ENCODE measurements at places on chromosomes 5 and 9.

DNA sequence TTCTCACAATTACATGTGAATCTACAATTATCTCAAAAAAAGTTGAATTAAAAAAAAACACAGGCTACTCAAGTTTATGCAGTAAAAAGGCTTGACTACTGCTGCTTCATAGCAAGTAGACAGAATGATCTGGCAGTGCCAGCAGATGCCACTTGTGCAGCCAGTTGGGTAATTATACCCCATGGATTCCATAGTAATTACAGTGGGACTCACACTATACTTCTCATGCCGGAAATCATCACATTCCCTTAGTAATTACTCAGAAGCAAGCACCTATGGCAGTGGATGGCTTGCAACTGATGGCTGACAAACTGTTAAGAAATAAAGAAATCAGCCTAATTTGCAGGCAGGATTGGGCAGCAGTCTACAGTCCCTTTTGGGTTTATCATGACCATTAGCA, 463.2 kb upstream of the KLF4 start:
- DNase-seq, result no peak

DNA sequence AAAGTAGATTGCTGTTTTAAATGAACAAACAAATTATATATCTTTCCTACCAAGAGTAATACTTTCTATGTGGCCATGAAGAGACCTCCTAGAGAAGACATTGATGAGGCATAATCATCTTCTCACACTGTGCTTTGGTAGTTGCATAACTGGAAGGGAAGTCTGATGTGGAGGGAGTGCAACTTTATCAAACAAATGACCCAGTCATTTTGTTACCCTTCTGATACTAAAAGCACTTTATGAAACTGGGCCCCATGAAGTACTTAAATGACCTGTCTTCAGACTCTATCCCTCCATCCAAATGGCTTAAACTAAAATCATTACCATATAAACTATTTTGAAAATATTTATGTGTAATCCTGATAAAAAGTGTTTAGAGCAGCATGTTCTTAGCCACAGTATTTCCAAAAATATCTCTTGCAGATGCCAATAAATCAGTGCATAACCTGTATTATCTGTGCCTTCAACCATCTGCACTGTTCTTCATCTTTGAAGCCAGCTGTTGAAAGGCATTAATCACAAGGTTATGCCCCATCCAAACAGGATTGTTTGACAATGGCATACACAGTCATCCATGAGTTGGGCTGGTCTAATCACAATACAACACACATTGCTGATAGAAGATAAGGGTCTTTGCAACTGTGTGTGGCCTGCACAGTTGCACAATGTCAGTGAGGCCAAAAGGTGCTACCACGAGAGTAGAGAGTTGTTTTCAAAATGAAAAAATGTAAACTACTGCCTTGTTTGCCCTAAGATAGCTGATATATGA, 31.9 kb upstream of the MIER3 start:
- DNase-seq, result no peak

DNA sequence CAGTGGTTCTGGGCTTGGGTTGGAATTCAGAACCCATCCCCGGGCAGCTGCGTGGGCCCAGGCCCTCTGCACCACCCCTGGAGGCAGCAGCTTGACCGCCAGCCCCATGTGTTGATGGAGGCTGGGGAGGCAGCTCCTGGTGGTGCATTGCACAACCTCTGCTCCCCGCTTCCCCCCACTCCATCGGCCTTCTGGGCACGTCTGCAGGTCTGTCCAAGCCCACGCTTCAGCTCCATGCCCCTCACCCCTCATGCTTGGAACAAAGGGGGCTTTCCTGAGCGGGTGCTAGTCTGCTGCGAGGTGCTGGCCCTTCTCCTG, 1.4 kb downstream of the NCS1 start:
- DNase-seq, result peak; percentile 15

- DNase-seq, result peak; percentile 15
Observed at GRCh38 chr5:43601454-43602260, 1.3 kb upstream of the NNT start.

DNA sequence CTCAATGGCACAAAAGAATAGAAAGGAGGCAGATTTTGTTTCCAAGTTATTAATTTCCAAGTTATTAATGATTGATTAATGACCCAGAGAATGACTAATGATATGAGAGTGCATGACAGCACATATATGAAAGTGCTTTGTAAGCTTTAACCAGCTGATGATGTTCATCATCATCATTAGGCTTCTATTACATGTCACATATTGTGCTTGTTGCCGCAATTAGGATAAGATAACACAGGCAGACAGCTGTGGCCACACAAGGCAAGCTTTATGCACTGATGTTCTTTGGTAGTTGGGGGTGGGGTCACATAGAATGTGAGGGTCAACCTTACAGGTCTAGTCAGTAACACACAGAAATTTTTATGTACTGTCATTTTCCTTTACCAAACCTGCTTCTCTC, 219.7 kb downstream of the TRPM3 start:
- no peak for DNase-seq

DNA sequence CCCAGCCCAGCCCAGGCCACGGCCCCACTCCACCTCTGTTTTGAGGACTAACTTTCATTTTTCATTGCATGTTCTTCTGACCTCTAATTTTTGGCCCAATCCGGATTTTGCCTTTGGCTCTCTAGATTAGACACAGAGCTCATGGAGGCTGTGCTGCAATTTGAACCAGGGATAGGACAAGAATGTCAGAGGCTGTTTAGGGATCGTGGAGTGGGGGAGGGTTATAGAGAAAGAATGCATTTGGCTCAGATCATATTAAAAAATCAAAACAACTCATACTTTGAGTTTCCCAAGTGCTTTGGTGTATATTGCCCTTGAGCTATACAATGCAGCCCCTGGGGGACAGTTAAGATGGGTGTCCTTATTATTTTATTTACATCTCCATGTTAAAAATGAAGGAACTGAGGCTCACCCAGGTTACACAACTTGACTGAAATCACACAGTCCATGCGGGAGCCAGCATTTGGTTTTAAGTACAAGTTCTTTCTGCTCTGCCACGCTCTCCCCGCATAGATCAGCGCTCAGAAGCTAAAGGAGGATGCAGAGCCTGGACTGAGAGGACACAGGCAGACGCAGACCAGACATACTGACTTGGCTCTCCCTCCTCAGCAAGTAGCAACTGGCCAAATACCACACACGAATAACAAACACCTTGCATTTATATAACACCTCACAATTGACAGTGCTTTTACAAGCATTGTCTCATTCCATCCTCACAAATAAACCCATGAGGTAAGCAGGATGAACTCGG, 126.4 kb upstream of the RAI14 start:
- no peak for DNase-seq

GRCh38 chr5:101292199-101292598, 389.1 kb upstream of the ST8SIA4 start:
- no peak for DNase-seq
